IPS DF 19.7 (cell line): ENCODE measurements at places on chromosomes 5 and 9.

- no peak for DNase-seq
Observed at GRCh38 chr5:149324641-149325040, 20.7 kb upstream of the GRPEL2 start.

GRCh38 chr5:71977311-71977710 is 130.0 kb upstream of the MAP1B start:
- no peak for DNase-seq

GRCh38 chr5:118165619-118166018 is 822.7 kb downstream of the DTWD2 start:
- DNase-seq, result no peak

GRCh38 chr9:18672706-18673105 is 198.8 kb downstream of the ADAMTSL1 start:
- DNase-seq, result no peak

- DNase-seq, result no peak
Observed at GRCh38 chr5:139925650-139926640, 117.2 kb downstream of the NRG2 start.

- no peak for DNase-seq
Observed at GRCh38 chr5:150636391-150637244, 3.8 kb upstream of the SYNPO start.

DNA sequence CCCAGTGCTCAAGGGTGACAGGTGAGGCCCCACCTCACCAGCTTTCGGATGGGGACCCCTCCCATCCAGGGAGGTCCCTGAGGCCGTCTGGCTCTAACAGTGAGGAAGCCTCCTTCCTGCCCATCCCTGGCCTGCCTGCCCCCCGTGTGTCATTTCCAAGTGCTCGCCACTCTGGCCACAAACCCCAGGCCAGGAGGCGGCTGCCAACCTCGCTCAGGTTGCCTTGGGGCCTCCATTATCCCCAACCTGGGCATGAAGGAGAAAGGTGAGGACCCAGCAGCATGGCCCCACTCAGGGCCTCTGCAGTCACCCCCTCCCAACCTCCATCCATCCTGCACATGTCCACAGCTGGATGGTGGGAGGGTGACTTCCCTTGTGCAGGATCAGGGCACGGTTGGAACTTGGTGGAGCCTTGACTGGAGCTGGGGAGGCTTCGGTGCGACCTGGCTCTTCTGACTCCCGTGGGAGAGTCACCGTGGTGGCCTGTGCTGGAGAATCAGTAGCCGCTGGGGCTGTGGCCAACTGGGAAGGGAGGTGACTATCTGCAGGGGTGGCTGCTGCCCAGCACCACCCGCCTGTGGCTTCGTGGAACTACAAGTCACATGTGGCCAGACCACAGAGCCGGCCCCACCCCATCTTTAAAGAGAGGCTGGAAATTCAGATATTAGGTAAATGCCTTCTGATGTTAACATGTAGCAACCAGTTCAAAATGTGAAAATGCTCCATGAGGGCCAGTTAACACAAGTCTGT is 37.5 kb upstream of the GFPT2 start:
- DNase-seq, result no peak

DNA sequence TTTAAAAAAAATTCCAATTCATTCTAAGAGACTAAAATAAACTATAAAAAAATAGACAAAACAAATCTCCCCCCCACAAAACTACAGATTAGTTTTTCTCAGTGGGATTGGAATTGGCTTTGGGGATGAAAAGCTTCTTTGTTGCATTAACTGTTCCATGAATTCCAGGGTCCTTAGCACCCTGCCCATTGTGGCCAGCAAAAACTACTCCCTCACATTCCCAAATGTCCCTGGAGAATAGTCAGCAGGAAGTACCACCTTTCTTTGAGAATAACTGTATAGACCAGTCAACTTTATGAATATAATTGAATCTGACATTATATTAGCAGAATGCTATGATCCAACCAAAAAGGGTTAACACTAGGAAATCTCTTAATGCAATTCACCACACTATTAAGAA is 147.9 kb downstream of the LPAR1 start:
- no peak for DNase-seq

DNA sequence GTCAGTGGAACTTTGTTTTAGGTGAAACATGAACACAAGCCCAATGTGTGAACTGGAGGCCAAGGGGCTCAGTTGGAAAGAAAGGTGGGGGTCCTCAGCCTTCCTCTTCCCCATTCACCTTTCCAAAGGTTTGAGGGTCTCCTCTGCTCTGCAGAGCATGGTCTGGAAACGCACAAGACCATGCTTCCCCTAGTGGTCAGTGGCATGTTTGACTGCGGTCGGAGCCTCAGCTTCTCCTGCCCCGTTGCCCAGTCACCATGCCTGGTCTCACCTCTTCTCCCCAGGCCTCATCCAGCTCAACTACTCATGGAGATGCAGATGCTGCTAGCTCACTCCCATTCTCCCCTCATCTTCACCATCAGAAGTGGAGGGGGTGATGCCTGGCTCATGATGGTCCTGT is 340.3 kb downstream of the GADD45G start:
- DNase-seq, result no peak

- DNase-seq, result no peak
Observed at GRCh38 chr5:80153586-80154126, 102.2 kb downstream of the SERINC5 start.

GRCh38 chr9:135559606-135560005 is 1.9 kb upstream of the PAEP start:
- no peak for DNase-seq

- no peak for DNase-seq
Observed at GRCh38 chr9:107141967-107142366, 141.1 kb upstream of the RAD23B start.

DNA sequence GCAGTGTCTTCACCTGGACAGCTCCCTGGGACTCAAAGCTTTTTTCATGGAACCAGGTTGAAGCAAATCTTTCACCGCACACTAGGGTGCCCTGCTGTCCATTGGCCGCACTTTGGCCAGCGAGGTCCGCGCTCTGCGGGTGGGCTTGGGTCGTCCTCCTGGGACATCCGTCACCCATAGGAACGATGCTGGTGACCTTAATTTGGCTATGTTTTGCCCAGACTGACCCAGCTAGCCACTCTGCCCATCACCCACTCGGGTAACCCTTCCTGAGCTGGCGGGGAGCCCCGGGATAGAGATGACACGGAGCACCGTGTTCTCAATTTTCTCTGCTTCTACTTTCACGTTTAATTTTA is 25.9 kb downstream of the ZDHHC11B start:
- no peak for DNase-seq

GRCh38 chr5:61706751-61707150 is 374.7 kb downstream of the ZSWIM6 start:
- no peak for DNase-seq

DNA sequence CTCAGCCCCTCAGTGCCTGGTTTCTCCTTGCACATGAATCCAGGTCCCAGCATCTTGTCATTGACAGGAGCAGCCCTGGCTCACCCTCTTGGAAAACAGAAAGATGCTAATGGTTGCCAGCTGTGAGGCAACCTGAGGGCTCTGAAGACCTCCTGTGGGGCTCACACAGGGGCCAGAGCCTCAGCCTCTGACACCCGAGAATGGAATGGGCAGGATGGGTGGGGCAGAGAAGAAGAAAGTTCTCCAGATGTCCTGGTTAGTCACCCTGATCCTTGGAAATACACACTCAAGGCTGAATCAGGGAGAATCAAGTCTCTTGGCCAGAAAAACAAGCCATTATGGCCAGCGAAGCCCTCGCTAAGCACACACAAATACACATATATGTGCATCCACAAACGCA is 32.3 kb upstream of the SPATA31E1 start:
- DNase-seq, result no peak

- DNase-seq, result no peak
Observed at GRCh38 chr9:128057724-128058409, 9.3 kb downstream of the NAIF1 start.

- no peak for DNase-seq
Observed at GRCh38 chr9:95142728-95143127, 174.8 kb downstream of the FANCC start.

GRCh38 chr9:37747271-37747753 is 6.3 kb upstream of the TRMT10B start:
- peak; percentile 20 for DNase-seq

- no peak for DNase-seq
Observed at GRCh38 chr5:57082441-57083067, 91.3 kb upstream of the GPBP1 start.

GRCh38 chr5:124283031-124283430 is 463.4 kb downstream of the ZNF608 start:
- DNase-seq, result no peak

DNA sequence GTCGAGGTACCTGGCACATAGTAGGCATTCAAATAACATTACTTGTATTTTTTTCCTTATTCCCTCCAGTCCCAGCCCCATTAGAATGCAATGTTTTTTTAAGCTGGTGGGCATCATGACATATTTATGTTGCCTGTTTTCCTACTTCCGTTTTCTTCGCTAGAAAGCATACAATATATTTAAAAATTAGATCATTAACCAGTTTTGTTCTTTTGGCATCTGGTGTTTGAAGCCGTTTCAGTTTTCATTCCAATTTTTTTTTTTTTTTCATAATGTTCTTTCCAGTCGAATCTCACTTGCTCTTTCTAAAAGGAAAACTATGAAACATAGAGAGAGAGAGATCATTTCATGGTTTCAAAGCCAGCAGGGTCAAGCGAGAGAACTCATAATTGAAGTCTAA is 228.3 kb upstream of the C9orf72 start:
- no peak for DNase-seq
